ENCODE measurements at places on chromosomes 2 and 18.

DNA sequence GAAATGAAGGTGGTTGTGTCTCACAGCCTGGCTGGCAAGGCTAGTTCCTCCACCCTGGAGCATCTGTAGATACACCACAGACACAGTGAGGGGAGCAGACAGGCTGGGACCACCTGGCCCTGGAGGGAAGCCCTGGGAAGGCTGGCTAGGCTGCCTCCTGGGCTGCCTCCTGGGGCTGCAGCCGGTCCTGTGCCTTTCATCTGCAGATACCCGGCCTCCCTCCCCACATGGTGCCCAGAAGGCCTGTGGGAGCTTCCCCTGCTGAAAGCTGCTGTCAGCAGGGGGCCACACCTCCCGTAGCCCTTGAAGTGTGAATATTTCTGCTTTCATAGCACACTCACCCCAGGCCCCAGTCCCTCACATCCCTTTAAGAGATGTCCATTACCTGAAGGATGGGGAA is 37.6 kb downstream of the SDC1 start:
- no peak for DNase-seq

- DNase-seq = no peak
These were observed 9.3 kb upstream of the LRRC30 start for GRCh38 chr18:7221424-7222155.

- no peak for DNase-seq
These were observed 37.0 kb upstream of the METTL21A start for GRCh38 chr2:207662203-207662602.

DNA sequence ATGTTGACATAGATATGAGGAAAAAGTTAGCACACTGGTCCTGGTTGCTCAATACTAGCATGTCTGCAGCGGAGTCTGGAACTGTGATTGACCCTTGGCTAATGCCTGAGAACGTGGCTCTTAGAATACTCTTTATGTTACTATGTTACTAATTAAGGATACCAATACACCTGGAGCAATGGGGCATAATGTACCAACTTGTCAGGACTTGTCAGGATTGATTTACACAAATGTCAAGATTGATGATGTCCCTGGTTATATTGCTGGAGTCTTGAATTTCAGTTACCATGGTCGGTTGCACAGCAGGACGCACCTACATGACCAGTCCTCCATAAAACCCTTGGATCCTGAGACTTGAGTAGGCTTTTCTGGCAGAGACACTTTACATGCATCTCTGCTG is 810.9 kb downstream of the CPS1 start:
- DNase-seq = no peak

DNA sequence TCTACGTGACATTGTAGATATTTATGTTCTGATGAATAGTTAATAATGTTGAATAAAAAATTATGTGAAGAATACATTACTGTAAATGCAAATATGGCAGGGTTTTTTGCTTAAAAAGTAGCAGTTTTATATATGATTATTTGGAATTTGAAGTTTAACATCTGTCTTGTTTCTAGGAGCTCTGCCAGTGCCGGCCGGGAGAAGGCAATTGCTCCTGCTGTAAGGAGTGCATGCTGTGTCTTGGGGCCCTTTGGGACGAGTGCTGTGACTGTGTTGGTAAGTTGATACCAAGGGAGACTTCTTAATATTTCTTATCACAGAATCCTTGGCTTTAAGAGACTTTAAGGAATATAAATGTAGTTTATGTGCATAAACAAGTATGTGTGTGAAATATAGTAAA is 25.2 kb downstream of the TWSG1 start:
- DNase-seq = no peak

- DNase-seq = no peak
These were observed 239.9 kb downstream of the CYRIA start for GRCh38 chr2:16425462-16426336.

DNA sequence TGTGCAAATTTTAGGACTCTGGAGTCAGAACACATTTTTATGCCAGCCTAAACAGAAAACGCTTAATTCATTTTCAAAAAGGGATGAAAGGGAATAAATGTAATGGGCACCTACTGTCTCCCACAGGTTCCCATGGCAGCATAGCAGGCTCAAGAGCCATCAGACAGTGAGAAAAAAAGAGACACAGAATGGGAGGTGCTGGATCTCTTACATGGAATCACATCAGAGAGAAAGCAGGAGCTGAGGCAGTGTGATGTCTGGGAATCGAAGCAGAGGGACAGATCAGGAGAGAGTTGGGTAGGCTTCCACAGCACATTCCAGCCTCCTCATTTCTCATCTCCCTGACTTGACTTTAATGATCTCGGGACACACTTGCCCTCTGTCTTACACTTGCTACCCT is 684.3 kb downstream of the KCNJ3 start:
- DNase-seq = no peak

GRCh38 chr2:100820273-100820522 is 259 bp downstream of the NPAS2 start:
- no peak for DNase-seq

DNA sequence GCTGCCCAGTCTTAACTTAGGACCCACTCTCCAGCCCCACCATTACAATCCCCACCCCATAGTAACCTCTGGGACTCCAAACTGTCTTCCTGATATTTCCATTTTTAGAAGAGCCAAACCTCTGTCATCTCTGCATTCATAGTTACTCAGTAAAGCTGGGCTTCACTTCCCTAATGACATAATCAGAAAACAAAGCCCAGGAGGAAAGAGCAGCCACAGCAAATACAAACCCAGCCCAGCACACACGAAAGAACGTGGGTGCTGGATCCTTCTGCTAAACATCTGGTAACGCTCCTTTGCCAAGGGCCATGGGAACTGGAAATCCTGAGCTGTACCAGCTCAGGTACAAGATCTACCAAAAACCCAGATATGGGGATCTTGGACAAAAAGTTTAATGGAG is 36.8 kb upstream of the RIOK3 start:
- DNase-seq = no peak

GRCh38 chr18:79603321-79604204 is 76.0 kb upstream of the CTDP1 start:
- DNase-seq = no peak

GRCh38 chr2:216420367-216421101 is 8.2 kb downstream of the SMARCAL1 start:
- DNase-seq = no peak

DNA sequence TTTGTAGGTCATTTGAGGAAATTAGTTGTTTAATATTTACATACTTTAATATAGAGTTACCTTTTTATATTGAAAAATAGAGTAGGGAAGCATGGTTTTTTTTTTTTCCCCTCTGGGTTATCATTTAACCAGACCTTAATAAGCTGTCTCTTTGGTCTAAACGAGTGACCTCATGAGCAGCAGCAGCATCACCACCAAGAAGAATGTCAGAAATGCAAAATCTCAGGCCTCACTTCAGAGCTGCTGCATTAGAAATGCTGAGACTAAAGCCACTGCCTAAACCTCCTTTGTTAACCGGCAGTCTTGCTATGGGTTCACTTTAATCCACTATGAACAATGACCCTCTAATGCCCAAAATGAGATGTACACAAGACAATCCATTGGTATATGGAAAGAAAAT is 733.7 kb upstream of the FAM98A start:
- DNase-seq = no peak

GRCh38 chr2:38720613-38721241 is 30.4 kb downstream of the SRSF7 start:
- no peak for DNase-seq

- no peak for DNase-seq
These were observed 84.0 kb upstream of the DSEL start for GRCh38 chr18:67600181-67601180.

DNA sequence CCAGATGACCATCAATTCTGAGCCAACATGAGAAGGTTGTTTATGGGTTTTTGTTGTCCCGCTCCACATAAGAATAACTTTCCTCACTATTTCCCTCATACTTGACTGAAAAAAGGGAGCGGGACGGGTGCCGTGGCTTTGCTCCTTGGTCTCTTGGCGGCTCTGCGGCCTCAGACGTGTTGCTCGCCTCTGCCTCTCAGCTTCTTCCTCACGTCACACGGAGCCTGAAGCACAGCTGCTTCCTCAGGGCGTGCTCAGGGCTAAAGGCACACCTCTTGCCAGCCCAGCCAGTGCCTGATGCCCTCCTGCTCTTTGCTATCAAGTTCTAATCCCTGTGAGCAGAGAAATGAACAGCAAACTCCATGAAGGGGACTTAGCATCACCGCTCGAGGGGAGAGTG is 17.9 kb upstream of the ID2 start:
- no peak for DNase-seq

- no peak for DNase-seq
These were observed 18.1 kb upstream of the RASGRP3 start for GRCh38 chr2:33458248-33458819.

GRCh38 chr2:78538322-78538721 is 487.2 kb upstream of the REG3G start:
- no peak for DNase-seq

DNA sequence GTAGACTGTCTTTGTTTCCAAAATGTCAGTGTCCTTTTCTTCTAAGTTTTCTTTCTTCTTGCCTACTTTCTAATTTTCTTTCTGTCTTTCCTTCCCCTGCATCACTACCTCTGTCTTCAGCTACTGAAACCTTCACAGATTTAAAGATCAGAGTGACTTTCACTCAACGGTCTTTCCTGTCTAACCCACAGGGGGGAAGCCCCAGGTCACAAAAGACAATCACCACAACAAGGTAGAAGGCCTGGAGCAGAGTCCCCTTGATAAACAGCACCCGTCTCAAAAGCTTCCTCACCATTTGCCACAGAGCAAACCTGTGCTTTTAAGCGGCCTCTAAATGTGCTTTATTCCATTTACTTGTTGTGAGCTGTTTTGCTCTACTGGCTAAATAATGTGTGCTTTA is 665.4 kb downstream of the BCL11A start:
- peak; percentile 56 for DNase-seq

GRCh38 chr2:194735837-194736542 is 921.0 kb upstream of the SLC39A10 start:
- DNase-seq = no peak

DNA sequence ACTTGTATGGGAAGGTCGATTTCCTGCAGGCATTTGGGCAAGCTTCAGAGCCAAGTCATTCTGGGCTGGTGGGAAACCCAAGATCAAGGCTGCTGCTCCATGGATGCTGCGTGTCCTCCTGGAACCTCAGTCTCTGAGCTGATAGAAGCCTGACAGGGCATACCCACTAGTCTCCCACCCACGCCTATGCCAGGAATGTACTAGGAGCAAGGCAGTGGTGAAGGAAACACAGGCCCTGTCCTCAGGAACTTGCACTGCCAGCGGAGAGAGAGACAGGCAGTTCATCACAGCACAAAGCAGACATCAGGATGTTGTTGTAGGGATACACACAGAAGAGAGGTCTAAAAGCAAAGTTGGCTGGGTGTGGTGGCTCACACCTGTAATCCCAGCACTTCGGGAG is 84.2 kb downstream of the PLB1 start:
- DNase-seq = no peak

DNA sequence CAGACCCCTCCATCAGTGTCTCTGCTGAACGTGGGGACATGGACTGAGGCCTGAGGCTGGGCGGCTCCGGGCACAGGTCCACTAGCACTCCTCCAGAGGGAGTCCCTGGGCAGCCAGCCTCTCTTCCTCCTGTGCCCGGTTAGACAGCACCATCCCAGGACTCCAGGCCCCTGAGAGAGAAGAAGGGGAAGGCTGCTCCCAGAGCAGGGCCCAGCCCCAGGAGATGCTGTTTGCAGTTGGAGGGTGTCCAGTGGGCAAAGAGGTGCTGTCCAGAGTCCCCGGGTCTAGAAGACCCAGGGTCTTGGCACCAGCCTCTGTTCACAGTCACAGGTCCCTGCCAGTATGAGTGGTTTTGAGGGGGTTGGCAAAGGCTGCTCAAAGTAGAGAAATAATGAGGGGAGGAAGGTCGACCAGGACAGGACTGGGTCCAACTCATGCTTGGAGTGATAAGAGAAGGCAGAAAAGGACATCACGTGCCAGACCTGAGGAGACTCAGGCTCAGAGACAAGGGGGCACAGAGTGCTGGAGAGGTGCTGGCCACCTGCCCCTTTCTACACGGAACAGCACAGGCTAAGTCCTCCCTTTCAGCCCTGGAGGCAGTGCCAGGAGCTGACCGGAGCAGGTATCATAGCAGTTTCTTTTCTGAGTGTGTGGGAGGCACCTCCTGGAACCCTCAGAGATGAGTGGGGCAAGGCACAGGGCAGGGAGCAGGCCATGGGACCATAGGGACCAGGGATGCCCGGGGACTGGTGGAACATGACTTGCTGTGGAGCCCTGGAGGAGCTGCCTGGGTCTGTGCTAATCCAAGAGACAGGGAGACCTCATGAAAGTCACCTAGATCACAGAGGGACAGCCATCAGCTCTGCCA is 21.1 kb downstream of the CRACDL start:
- DNase-seq = no peak

GRCh38 chr2:136325844-136326331 is 207.9 kb upstream of the CXCR4 start:
- DNase-seq = no peak

DNA sequence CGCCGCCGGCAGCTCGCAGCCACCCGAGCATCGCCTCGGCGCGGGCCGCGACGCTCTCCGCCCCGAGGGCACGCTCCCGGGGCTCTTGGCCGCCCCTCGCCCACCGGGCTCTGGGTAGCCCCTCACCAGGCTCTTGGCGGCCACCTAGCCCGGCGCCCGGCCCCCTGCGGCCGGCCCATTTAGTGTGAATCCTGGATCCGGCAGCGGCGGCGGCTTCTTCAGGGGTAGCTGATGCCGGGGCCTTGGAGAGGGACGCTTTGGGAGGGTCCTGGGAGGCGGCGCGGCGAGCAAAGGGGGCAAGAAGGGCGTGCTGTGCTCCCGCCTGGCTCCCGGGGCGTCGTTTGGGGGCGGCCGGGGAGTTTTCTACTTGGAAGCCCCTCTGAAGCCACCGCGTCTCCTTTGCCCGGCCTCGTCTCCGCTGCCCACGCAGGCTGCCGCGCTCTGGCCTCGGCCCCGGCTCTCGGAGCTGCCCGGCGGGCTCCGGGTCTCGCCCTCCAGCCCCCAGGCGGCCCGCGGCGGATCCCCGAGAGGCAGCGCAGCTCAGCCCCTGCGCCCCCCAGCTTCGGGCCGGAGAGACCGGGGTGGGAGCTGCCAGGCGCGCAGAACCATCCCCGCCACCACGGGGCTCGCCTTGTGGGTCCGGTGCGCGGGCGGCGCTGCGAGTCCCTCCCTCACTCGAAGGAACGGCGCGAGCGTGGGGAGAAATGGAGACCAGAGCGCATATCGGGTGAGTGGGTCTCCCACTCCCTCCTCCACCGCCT is 509 bp downstream of the PIEZO2 start:
- DNase-seq = no peak

DNA sequence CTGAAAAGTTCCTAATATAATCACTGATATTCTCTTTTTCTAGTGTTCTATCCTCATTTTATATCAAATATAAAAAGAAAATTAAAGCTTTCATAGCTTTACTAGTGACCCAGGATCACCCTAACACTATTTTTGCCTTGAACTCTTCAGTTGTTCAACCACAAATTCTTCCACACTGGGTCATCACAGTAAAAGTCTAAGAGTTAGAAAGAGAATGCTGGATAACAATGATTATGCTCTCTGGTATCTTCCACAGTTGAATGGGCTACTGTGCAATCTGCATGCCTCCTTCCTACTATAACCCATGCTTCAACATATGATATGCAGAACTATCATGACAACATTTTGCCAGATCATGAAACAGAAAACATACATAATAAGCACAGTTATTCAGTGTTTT is 32.3 kb downstream of the CHN1 start:
- DNase-seq = no peak

- DNase-seq = no peak
These were observed 71.4 kb upstream of the MBOAT2 start for GRCh38 chr2:9074930-9075329.

- no peak for DNase-seq
These were observed 418.3 kb upstream of the SPHKAP start for GRCh38 chr2:228599781-228600180.

GRCh38 chr2:7480431-7480830 is 563.2 kb downstream of the RNF144A start:
- DNase-seq = no peak
